ENCODE measurements at places on chromosomes 13 and 19.

- DNase-seq = no peak
These were observed 242.2 kb downstream of the B3GLCT start for GRCh38 chr13:31441800-31442510.

- DNase-seq = peak; percentile 78
These were observed 475.8 kb downstream of the FOXO1 start for GRCh38 chr13:40190641-40191100.

GRCh38 chr13:48160606-48161278, 65.8 kb upstream of the MED4 start:
- no peak for DNase-seq

DNA sequence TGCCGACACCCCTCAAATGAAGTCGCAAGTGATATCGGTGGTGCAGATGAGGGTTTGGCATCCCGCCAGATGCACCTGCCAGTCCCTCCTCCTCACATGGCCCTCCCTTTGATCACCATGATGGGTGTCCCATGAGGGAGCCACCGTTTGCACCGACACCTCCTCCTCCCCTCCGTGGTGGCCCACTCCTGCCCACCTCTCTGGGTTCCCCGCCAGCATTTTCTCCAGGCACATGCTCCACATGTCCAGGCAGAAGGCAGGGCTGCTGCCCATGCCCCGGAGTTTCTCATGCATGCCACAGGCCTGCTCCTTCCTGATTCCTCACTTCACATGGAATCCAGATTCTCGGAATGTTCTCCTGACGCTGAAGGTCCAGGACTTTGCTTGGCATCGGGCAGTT, 49.3 kb downstream of the COL4A2 start:
- no peak for DNase-seq

DNA sequence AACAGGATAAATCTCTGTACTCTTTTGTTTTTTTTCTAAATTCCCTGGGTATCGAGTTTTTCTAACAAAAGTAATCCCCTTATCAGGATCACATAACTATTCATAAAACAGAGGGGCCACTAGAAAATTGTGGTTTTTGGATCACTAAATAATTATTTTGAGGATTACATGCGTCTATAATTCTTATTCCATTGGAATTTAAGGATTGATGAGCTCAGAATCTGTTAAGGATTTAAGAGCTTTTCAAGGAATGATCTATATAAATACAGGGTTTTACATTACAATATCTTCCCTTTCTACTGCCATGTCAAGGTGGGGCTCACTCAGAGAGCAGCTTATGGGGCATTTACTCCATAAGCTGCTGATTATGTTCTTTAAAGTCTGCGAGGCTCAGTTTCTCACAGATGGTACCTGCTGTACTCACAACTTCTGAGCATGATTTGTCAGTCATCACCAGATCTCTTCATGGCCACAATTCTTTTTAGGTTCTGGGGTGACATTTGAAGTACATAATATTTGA, 449.8 kb downstream of the PCDH17 start:
- DNase-seq = no peak

DNA sequence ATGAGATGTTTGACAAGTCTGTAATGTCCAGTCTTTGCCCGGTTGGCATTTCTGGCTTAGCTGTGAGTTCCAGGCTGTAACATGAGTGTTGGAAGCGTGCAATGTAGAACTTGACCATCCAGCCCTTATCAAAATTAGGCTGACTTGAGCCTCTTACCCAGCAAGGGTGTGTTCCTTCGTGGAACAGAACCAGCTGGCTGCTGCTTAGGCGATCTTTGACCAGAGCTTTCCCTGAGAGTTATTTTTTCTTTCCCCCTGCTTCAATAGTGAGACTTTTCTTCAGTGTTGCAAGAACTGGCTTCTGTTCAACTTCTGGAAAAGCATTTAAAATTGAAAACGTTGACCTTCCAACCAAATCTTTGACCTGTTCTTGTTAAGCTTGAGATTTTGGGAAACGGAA, 6.5 kb downstream of the TNFSF13B start:
- DNase-seq = no peak

GRCh38 chr19:19489804-19490204, 25.5 kb downstream of the TSSK6 start:
- DNase-seq = no peak

- DNase-seq = no peak
These were observed 4.2 kb upstream of the CERS4 start for GRCh38 chr19:8204961-8205360.

DNA sequence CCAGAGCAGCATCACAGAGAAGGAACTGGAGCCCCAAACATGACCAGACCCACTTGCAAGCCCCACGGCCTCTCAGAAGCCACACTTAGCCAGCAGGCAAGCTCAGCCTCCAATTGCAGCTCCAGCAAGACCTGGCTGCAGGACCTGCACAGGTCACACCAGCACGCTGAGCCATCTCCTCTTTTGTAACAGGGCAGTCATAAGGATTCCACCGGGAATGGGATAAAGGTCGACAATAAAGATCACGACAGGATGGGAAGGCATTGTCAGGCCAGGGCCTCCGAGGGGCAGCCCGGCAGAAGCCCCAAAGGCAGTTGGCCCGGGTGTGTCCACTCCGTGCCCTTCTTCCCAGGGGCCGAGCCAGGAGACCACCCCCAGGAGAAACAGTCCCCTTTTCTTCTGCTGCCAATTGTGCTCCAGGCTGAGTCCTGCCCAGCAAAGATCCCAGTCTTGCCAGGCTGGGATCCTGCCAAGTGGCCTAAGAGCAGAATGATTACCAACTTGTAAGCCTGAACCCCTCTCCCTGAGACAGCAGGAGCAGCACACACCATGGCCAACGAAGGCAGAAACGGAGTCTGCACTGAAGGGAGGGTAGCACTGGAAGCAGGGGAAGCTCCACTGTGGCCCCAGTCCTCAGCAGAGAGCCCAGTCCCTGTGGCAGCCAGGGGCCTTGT, 12.5 kb downstream of the PEPD start:
- DNase-seq = no peak

DNA sequence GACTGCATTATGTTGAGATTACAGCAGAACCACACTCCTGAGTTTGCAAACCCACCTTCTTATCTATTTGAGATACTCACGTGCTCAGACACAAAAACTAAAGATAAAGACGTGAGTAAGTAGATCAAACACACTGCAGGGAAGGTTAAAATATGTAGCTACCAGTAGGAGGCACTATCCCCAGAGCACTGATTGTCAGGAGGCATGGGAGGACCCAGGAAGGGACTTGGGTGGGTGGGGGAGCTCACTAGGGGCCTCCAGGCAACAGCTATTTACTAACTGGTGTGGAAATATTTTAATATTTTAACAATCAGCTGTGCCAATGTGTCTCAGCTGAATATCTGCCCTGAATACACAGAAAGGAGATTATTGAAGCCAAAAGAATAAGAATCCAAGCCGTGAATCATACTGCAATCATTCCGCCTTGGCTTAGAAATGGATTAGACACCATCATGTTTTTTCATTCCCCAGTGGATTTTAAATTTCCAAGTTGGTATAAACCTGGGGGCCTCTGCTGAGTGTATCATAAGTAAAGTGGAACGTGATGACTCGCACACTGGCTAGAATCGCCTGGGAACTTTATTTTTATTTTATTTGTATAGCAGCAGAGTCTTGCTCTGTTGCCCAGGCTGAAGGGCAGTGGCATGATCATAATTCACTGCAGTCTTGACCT, 73.2 kb upstream of the CACNA1A start:
- DNase-seq = no peak

DNA sequence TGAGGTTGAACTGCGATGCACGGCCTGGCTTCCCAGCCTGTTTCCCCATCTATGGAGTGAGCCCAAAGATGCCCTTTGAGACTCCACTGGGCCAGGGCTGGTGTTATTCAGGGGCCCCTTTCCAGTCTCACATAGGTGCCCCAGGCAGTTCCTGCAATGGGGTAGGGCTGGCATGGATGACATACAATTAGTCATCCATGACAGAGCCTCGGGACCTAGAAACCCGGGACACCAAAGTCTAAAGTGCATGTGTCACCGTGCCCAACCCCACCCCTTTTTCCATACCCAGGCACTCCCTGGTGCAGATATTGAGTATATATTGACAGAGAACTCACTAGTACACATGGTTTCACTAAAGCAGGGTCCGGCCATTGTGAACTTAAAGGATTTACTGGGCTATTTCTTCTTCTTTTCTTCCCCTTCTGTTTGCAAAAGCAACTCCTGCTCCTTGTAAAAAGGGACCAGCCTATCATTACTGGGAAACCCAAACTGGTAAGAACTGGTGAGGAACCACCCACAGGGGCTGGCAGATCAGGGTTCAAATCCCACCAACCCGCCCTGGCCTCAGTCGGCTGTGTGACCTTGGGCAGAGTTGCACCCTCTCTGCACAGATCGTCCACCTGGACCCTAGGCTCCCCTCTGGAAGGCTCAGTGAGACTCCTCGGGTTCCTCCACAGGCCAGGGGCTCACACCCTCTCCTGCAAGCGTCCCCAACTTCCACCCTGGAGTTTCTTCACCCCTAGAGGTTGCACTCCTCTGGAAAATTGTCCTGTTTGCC, 2.7 kb downstream of the B3GNT3 start:
- DNase-seq = no peak

- DNase-seq = no peak
These were observed 463 bp downstream of the PCSK4 start for GRCh38 chr19:1489463-1490310.

DNA sequence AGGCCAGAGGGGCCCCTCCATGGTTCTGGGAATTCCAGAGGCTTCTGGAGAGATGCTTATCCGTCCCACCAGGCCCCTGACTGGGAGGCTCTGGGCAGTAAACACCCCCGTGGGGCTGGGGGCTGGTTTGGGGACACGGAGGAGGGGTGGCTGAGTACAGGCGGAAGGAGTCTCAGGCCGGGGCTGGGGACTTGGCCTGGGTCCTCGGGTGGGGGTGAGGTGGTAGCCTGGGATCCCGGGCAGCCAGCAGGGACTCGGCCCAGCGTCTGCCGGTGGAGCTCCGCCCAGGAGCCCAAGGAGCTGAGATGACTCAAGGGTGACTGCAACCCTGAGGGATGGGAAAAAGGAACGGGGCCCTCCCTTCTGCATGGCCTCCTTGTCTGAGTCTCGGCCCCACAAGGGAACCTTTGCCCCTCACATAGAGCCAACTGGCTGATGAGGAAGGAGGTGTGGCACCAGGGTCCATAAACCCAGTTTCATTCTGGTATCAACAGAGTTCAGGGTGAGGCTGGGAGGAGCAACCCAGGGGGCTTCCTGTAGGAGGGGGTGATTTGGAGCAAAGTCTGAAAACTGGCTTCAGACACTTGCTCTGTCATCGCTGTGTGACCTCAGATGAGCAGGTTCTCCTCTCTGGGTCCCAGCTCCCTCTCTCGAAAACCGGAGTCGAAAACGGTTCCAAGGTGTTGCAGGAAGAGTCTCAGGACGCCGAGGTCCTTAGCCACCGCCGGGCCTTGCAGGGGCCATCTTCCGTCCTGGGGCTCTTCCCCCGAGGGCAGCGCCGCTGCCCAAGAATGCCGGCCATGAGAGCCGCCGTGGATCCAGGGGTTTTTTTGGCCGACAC, 809 bp downstream of the MISP start:
- no peak for DNase-seq

- no peak for DNase-seq
These were observed 137.2 kb downstream of the MZT1 start for GRCh38 chr13:72590091-72590740.

GRCh38 chr13:24087605-24088225, 72.8 kb upstream of the SPATA13 start:
- DNase-seq = no peak

DNA sequence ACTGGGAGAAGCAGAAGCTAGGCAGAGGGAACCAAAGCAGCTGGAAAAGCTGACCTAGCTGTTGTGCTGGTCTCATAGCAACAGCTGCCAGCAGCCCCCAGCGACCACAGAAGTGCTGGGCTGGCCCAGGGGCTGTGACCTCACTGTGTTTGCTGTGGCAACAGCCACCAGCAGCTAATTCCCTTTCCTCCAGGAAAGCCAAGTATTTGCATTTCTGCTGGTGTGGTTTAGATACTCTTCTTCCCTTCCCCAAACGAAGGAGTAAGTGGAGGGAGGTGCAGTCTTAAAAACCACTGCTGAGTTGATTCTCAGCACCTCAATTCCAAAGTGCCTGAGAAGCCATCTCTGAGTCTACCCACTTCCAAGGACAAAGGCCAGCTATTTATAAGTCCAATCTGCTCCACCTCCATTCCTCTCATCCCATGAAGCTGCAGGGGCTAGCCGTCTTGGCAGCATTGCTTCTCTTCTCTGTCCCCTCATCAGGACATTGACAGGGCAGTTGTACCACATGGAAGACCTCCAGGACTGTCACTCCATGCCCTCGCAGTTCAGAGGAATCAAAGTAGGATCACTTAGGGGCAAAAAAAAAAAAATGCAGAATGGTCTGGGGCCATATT, 11.5 kb upstream of the CCDC97 start:
- peak; percentile 18 for DNase-seq
